ENCODE measurements at places on chromosomes 12 and 14.

- DNase-seq, result no peak
Observed at GRCh38 chr12:64968989-64969819, 144.8 kb downstream of the TBC1D30 start.

DNA sequence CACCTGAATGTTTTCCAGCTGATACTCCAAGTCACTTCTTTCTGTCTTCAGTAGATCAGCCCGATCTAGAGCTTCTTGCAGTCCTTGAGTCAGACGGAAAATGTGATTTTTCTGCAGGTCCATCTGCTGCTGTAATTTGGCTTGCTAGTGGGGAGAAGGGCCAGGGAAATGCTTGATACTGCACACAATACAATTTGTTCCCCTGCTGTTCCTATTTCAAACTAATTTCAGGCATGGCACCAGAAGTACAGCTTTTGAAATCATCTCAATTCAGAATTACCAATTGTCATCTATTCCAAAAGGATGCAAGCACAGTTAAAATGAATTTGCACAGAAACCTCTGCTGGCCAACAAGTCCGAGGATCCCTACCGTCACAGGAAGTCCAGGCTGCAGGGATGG is 53.4 kb downstream of the PRKAB1 start:
- no peak for DNase-seq

DNA sequence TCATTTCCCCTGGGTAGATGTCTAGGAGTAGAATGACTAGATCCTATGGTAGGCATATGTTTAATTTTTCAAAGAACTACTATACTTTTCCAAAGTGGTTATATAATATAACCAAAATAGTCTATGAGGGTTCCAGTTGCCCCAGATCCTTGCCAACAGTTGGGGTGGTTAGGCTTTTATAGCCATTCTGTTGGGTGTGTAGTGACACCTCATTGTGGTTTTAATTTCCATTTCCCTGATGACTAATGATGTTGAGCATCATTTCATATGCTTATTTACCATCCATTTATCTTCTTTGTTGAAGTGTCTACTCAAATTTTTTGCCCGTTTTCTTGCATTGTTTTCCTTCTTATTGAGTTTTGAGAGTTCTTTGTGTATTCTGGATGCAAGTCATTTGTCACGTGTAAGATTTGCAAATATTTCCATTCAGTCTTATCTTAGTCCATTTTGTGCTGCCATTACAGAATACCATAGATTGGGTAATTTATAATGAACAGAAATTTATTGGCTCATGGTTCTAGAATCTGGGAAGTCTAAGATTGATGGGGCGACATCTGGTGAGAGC is 4.7 kb downstream of the SYNE2 start:
- DNase-seq, result no peak

DNA sequence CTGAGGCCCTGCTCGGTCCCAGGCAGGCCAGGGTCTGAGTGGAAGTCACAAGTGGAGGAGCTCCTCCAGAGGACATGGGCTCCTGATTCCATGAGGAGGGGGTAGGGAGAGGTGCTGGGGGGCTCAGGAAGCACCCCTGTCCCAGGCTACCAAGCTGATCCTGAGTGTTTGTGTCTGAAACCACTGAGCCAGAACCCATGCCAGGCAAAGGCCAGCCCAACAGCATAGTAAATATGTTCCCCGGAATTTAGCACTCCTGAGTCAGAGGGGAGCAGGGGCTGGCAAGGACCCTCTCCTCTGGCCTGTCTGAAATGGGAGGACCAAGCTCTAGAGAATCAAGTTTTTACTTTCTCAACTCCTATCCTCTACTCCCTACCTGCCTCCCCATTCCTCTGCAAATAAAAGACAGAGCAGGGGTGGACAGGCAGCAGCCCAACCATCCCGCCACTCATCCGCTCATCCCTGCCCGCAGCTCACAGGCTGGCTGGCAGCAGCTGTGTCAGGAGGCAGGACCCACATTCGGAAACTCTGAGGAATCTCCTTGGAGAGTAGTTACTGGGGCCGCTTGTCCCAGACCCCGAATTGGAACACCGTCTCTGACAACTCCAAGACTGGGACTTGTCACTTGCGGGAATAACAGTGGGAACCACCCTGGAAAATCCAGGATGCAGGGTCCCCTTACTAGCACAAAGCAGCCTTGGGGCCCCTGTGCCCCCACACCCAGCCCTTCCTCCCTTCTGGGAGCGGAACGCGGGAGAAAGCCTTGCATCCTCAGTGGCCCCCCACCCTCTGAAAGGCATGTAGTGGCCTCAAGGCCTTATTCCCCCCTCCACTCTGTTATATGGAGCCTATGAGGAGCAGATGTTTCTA is 102.5 kb downstream of the ZFP36L1 start:
- no peak for DNase-seq

- no peak for DNase-seq
Observed at GRCh38 chr12:112308652-112309051, 73.6 kb downstream of the HECTD4 start.

DNA sequence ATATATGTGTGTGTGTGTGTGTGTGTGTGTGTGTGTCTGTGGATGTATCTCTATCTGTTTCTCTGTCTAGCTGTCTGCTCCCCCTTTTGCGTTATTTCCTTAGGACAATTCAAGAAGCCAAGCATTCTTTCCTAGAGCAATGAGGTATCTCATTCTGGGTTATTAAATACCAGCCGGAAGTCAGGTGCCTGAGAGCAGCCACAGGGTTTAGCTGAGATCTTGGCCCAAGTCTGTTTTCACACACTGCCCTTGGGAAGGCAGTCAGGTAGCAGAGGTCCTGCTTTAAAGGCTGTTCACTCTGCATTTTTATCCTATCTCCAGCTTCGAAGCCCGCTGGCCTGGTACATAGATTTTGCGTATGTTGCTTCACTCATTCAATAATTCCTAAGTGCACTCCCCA is 76.8 kb downstream of the TSPAN9 start:
- DNase-seq, result no peak

- peak; percentile 17 for DNase-seq
Observed at GRCh38 chr12:102539651-102540553, 59.5 kb upstream of the IGF1 start.

- no peak for DNase-seq
Observed at GRCh38 chr14:74586681-74587362, 25.2 kb downstream of the LTBP2 start.

Measured in suppressor macrophage (primary cell).